Endothelial cell (in vitro differentiated cells): ENCODE measurements at places on chromosomes 6 and 20.

DNA sequence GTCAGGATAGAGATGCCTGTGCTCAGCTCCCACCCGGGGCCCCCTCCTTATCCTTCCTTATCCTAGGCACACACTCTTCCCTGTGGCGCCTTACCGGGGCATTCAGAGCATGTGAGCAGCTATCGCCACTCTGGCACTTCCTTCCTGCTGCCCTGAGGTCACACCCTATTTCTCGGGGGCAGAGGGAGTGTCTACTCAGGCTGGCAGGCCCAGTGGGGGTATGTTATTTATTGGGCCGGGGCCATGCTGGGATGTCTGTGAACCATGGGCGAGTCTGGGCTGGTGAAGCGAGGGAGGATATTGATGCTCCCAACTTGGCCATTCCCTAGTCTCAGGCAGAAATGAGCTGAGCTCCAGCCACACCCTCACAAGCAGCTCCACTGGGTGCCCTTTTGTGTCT, 3.9 kb upstream of the LY6G6D start:
- DNase-seq = no peak

DNA sequence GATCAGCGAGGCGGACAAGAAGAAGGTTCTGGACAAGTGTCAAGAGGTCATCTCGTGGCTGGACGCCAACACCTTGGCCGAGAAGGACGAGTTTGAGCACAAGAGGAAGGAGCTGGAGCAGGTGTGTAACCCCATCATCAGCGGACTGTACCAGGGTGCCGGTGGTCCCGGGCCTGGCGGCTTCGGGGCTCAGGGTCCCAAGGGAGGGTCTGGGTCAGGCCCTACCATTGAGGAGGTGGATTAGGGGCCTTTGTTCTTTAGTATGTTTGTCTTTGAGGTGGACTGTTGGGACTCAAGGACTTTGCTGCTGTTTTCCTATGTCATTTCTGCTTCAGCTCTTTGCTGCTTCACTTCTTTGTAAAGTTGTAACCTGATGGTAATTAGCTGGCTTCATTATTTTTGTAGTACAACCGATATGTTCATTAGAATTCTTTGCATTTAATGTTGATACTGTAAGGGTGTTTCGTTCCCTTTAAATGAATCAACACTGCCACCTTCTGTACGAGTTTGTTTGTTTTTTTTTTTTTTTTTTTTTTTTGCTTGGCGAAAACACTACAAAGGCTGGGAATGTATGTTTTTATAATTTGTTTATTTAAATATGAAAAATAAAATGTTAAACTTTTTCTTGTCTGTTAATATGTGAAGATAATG, 2.2 kb downstream of the HSPA1B start:
- no peak for DNase-seq

DNA sequence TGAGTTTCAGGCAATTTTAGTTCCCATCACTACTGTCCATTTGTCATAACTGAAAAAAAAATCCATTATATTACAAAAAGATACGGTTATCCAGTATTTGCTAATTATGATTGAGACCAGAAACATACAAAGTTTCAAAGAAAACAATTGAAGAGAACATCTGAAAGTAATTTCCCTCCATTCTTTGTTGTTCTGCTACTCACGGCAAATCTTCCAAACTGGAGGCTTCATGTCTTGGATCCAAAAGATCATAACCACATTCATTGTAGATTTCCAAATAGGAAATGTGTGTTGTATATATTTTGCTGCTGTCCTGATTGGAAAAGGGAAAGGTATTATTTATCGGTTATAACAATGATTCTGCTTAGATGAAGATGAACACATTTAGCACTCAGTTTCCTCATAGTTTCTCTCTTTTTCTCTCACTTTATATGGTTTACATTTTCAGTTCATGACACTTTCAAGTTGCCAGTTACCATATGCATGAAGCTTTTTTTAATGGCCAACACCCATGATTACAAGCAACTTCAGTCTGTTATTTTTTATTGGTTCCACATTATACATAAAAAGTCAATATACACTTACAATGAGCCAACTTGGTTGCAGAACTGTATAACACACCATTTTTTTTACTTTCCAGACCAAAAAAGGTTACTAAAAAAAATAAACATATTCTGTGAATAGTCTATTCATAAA, 90.4 kb downstream of the KIF6 start:
- no peak for DNase-seq

GRCh38 chr20:14232650-14233049, 104.8 kb downstream of the FLRT3 start:
- DNase-seq = no peak

- DNase-seq = peak; percentile 27
Observed at GRCh38 chr6:161618831-161619454, 345.1 kb upstream of the AGPAT4 start.

GRCh38 chr20:41782730-41783406, 164.7 kb upstream of the CHD6 start:
- no peak for DNase-seq

DNA sequence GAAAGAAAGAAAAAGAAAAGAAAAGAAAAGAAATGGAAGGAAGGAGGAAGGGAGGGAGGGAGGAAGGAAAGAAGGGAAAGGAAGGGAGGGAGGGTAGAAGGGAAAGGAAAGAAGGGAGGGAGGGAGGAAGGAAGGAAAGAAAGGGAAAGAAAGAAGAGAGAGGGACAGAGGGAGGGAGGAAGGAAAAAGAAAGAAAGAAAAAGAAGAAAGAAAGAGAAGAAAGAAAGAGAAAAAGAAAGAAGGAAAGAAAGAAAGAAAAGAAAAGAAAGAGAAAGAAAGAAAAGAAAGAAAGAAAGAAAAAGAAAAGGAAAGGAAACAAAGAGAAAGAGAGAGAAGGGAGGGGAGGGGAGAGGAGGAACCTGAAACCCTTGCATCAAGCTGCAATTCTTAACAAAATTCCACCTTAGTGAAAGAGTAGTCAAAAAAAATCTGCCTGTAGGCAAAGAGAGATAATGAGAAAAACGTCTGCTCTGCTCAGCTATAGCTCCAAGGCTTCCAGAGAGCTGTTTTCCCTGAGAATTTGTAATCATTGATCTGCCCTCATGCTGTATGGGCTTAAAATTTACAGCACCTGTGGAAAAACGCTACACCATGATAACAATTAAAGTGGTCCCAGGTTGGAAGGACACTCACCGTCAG, 16.7 kb upstream of the MYCT1 start:
- no peak for DNase-seq

GRCh38 chr6:80793411-80793810, 686.9 kb downstream of the BCKDHB start:
- DNase-seq = no peak

GRCh38 chr6:10603219-10603618, 82.1 kb downstream of the GCNT2 start:
- no peak for DNase-seq

GRCh38 chr6:161836643-161837448, 563.0 kb upstream of the AGPAT4 start:
- DNase-seq = no peak

- DNase-seq = peak; percentile 78
Observed at GRCh38 chr6:28771401-28772267, 152.2 kb downstream of the TRIM27 start.

DNA sequence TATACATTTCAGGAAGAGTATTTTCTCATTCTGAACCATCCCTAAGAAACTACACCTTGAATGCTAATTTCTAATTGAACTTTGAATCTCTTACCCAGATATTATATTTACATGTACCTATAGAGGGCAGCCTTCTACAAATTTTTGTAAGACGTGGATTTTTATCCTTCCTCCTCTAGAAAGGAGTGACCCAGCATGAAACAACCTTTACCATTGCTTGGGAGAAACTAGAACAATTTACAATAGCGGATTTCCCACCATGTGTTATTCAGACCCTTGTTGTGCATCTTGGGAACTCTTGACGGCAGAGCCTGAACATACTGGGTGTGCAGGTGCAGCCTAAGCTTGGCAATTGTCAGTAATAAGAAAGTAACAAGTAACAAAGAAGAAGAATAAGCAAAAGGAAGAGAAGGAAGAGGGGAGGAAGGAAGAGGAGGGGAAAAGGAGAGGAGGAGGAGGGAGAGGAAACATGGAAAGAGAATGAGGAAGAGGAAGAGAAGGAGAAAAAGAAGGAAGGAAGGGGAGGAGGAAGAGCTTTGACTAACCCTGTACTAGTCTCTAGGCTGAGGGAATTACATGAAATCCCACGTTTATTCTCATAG, 10.8 kb upstream of the TAAR1 start:
- no peak for DNase-seq

GRCh38 chr6:15399641-15400470, 154.0 kb downstream of the JARID2 start:
- DNase-seq = peak; percentile 21

GRCh38 chr6:36691011-36691410, 6.6 kb upstream of the RAB44 start:
- DNase-seq = no peak

DNA sequence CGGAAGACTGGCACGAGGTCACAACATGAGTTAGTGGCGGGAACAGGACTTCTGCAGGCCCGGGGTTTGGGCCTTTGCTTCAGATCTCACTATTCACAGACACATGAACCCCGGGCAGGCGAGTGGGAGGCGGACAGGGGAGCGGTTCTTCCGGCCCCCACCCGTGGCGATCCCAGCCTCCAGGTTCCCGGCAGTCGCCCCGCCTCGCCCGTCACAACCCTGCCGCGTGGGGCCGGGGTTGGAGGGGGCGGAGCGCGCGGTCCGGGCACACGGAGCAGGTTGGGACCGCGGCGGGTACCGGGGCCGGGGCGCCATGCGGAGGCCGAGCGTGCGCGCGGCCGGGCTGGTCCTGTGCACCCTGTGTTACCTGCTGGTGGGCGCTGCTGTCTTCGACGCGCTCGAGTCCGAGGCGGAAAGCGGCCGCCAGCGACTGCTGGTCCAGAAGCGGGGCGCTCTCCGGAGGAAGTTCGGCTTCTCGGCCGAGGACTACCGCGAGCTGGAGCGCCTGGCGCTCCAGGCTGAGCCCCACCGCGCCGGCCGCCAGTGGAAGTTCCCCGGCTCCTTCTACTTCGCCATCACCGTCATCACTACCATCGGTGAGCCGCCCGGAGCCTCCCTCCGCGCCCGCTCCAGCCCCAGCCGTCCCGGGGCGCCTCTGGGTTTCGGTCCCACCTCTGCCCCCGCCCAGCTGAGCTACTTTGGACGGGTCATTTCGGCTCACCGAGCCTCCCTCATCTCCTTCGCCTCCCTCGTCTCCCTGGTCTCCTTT, at the start of gene KCNK15:
TSS of gene KCNK15 (plus strand) at position 268 of the 769 bp plus-strand sequence. CDS start at position 314, 46 bp downstream.
- peak; percentile 30 for DNase-seq

DNA sequence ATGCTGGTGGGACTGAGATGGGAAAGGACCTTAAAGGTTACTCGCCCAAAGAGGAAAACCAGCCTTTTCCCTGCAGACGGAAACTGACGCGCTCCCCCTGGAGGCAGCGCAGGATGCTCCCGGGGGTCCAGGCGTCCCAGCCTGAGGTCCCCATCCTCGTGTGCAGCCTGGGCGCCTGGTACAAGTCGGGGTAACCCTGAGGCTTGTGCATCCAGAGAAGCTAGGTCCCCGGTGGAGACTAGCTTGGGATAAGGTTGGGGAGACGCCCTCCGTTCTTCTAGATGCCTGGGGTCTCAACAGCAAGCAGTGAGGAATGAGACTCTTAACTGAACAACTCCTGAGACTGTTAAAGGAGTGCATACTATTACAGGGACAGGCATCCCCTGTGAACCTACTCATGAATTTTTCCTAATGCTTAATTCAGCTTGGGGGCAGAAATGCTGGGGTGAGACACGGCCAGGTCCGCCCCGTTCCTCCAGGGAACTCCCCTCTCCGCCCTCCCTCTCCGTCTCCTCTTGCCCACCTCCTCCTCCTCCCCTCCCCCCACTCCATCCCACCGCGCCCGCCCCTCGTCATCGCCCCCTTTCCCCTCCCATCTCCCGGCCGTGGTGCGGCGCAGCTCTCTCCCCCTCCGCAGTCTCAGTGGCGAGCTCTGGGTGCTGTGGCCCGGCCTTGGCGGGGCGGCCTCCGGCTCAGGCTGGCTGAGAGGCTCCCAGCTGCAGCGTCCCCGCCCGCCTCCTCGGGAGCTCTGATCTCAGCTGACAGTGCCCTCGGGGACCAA, at the start of gene PRSS35:
TSS of gene PRSS35 (plus strand) at position 634 of the 781 bp plus-strand sequence. CDS start 10,908 bp downstream, outside the sequence.
- DNase-seq = peak; percentile 78

DNA sequence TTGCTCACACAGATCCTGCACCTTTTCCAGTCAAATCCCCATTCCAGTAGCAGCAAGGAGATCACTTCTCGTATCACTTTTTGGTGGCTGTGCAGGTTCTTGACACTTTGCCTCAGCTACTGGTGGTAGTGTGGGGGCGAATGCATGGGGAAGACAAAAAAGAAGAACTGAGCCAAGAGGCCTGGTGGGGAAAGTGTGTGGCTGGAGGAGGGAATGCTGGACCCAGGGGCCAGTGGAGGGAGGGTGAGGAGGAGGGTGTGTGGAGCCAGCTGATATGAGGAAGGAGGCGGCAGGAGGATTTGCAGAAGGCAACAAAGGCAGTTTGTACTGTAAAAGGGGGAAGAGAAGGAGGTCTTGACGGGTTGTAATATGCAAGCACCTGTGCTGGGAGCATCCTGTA, 15.7 kb upstream of the HLA-C start:
- no peak for DNase-seq

DNA sequence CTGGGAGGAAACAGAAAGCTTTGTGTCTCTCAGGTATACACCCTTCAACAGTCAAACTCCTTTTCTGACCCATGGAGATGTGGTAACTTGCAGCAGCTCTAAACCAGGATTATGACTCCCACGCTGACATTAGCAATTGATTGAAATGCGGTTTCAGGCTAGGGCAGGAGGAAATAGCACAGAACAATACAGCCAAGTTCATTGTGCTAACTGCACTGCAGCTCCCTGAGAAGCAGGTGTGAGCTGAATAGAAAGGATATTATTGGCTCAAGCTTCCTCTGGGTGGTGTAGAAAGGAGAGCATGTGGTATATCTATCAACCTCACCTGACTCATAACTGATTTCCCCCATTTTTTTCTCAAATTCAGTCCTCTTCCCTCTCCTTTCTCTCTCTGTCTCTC, 612.3 kb upstream of the BTBD3 start:
- no peak for DNase-seq

GRCh38 chr6:131368198-131368911, 204.7 kb upstream of the ARG1 start:
- DNase-seq = no peak

GRCh38 chr20:33944914-33945313, 48.8 kb upstream of the RALY start:
- no peak for DNase-seq
